Skeletal muscle cell (primary cell): ENCODE measurements at places on chromosomes 16 and 17.

DNA sequence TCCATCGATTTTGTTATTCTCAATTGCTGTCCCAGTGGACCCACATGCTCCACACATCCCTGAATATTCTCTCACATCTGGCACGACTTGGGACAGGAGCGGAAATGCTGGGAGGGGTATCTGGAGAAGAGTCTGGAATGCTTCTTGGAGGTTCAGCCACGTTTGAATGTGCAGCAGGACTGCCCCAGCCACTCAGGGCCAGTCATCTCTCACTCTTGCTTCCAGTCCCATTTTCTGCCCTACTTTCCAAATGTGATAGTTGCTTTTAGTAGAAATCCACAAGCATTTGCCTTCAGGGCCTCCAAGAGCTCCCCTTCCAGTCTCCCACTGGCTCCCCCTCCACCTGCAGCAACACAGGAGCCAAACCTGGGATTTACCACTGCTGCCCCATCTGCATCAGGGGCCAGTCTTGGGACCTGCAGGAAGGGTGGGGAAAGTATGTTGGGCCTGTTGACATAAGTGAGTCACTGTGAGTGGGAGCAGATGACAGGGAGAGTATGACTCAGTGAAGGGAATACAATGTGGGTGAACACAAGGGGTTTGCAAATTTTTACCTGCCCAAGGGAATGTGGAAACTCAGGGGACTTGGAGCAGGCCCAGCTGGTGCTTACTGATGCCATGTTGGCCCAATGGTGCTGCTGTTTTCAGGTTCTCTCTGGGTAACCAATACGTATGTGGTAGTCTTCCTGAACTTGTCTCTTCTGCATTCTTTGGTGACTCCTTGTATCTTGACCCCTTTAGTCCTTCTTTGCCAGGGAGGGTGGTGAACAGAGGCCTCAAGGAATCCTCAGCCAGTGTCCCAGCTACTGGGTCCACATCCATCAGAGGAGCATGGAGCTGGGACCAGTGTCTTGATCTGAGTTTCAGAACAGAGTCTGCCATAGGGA, 78.8 kb upstream of the CRHR1 start:
- no peak for DNase-seq

DNA sequence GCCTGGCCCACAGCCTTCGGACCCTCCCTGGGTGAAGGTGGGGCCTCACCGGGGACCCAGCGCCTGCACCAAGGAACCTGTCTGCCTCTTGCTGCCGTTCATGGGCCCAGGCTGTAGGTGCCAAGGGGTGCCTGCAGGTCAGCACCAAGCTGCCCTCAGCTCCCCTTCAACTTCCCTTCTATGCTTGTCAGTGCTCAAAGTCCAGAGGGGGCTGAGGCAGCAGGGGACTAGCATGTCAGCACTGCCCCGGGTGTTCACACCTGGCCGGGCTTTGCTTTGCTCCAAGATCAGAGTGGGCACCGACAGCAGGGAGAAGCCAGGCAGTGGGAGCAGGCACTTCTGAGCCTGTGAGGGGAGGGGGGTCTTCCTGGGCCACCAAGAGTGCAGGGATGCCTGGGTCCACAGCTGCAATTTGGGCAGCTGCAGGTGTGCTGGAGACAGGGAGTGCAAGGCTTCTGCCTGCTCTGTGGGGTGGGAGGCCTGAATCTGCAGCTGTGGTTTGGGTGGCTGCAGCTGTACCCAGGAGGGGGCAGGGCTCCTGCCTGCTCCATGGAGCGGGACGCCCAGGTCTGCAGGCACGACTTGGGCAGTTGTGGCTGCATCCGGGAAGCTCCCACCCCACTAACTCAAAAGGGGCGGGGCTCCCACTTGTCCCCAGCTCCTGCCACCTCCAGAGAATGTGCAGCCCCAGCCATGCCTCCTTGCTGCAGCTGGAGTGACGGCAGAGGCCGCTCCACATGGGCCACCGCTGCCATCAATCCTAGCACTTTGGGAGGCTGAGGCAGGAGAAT, 27.6 kb upstream of the PRM1 start:
- DNase-seq = no peak

DNA sequence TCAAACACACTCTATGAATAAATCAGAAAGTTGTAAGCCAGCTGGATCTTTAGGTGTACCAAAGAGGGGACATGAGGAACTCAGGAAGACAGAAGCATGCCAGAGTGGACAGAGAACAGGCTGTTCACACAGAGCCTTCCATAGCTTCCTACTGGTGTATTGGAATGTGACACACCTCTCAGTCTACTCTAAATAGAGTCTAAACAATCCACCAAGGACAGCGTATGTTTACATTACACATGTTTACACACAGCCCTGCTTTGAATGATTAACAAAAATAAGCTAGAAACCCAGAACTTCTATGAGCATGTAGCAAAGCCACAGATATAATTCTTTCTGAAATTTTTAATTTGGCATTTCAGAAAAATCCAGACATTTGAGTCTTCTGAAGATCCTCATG, 1279.0 kb upstream of the CDH8 start:
- DNase-seq = no peak

DNA sequence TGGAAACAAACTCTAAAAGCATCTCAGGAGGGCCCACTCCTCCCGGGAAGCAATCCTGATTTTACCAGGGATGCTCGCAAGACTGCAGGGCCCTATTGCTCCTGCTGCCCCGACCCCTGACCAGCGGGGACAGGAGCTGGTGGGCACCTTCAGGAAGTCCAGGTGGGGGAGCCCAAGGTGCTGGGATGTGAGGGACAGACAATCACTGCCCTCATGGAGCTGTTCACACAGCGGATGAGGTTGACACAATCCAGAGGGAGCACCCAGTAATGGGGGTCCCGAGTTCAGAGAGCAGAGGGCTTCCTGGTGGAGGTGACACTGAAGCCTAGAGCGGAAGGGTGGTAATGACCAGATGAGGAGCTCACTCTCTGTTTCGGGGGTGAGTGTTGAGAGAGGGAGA, 126.2 kb downstream of the FOXL1 start:
- no peak for DNase-seq

GRCh38 chr17:7881276-7882054, 7.1 kb upstream of the CHD3 start:
- no peak for DNase-seq

- no peak for DNase-seq
Observed at GRCh38 chr17:4167786-4168185, 24.8 kb downstream of the CYB5D2 start.

DNA sequence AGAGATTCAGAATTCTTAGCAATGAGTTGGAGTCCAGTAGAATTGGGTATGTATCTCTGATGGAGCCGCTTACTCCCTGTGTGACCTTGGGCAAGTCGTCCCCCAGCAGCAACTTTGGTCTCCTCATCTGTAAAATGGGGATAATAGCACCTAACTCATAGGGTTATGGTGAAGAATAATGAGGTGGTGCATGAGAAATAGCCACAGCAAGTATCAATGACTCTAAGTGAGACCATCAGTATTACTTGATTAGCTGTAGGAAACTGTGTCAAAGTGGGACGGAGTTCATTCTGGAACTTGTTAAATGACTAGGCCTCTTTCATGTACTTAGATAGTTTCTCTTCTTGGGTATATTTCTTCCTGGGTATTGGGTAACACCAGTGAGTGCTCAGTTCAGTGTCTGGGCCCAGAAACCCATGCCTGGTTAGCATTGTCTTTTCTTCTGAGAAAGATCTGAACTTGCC, 6.4 kb downstream of the PRKCB start:
- no peak for DNase-seq
